Ovary (tissue), 10 donors: ENCODE measurements at places on chromosomes 4 and X. TPM values are rescaled to one million over a fixed set of nuclear protein-coding genes. Genes with fewer than 3 reads are reported as not detected.

DNA sequence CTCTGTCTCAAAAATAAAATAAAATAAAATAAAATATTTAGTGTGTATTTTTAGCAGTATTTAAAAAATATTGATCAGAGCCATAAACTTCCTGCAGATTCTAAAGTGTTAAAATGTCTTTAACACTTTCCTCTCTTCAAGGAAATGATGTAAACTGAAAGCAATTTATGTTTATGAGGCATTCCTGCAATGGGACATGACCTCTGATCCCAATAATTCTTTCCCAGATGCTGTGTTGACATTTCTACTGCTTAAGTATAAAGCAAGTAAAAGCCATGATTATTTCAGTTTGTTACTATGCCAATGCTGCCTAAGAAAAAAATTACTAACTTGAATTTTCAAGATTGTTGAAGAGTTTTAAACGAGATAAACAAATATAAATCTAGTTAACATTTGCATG lies 29.0 kb downstream of the COQ2 start:
- no peak for DNase-seq

DNA sequence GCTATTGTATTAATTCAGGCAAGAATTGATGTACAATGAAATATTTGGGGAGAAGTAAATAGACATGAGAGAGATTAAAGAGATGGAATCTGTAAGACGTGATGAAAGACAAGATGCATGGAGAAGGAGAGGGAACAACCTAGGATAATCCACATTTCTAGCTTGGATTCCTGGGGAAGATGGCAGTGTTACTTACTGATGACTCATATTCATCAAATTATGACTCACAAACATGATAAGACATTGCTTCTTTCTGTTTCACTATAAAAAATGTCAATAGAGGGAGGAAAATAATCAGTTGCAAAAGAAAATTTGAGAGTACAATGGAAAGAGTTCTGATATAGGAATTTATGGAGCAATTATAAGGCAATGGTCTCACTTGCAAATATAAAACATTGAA lies 104.1 kb upstream of the BMP3 start:
- DNase-seq = no peak

- no peak for DNase-seq
Observed at GRCh38 chrX:50814701-50815100, 707 bp upstream of the SHROOM4 start.

DNA sequence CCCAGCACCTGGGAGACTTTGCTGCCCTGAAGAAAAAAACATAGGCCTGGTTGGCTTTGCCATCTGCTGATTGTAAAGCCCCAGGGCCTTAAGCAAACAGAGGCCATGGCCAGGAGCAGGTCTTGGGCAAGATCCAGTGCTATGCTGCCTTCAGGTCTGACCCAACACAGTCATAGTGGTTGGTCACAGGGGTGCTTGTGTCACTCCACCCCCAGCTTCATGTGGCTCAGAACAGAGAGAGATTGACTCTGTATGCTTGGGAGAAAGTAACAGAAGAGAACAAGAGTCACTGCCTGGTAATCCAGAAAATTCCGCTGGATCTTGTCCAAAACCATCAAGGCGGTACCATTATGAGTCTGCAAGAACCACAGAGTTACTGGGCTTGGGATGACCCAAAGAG lies 24.4 kb upstream of the SMARCA5 start:
- DNase-seq = no peak

GRCh38 chrX:20743046-20743445 lies 476.3 kb upstream of the RPS6KA3 start:
- no peak for DNase-seq

DNA sequence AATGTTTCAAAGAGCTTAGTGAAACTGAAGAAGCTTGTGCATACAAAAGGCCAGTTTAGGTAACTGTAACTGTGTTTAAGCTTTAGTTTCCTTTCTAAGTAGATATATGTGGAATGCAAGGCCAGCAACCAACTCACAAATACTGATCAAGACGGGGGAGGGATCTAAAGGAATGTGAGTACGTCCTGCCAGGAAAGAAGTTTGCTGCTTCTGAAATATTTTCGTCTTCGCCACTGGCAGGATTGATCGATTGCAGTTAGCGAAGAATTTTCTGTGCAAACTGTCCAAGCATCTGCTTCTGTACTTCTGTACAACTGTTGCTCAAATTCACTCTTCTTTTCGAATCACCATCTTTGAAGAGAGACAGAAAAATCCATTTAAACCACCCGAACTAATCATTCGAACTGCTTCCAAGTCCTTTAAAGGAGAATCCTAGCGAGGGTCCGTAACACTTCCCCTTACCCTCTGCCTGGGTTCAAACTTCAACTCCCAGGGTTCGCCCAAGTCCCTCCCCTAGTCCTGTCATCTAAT lies 373 bp upstream of the INTS6L start:
- DNase-seq = no peak

- no peak for DNase-seq
Observed at GRCh38 chrX:65574356-65574755, 39.8 kb upstream of the LAS1L start.

GRCh38 chr4:167435786-167436185 lies 201.5 kb upstream of the SPOCK3 start:
- DNase-seq = no peak

DNA sequence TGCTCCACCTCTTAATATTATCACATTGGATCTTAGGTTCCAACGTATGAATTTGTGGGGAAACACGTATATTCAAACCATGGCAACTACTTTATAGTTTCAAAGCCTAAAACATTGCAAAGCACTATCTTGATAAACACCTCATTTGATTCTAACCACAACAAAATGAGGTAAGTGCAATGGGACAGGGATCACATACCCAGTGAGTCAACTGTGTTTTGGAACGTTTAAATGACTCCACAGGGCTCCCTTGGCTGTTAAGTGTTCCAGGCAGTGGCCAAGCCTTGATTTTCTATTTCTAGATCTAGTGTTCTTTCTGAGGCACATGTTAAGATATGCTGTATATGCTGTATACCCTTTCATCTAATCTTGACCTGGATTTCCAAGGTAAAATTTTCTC lies 54.5 kb upstream of the C1QTNF7 start:
- no peak for DNase-seq

- DNase-seq = no peak
Observed at GRCh38 chr4:142656178-142656577, 189.9 kb downstream of the INPP4B start.

DNA sequence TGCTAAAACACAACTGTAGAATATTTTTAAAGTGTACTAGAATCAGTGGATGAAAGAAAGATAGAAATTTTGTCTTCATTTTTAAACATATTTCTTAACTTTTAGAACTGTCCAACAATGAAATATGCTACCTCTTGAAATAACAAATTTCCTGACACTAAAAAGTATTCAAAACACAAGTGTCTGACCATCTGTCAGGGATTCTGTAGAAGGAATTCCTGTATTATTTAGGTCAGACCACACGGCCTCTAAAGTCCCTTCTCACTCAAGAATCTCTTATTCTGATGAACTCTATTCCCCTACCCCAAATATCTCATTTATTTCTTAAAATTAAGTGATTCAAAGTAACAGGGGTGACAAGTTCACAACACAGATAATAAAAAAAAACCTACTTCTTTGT lies 99.1 kb downstream of the MAML3 start:
- DNase-seq = no peak

GRCh38 chr4:65007841-65008439 lies 598.7 kb upstream of the TECRL start:
- no peak for DNase-seq

- DNase-seq = no peak
Observed at GRCh38 chr4:82900066-82900410, 497 bp upstream of the THAP9 start.

GRCh38 chr4:40506066-40506465 lies 123.6 kb downstream of the RBM47 start:
- DNase-seq = no peak

- no peak for DNase-seq
Observed at GRCh38 chr4:162149644-162150043, 14.2 kb downstream of the FSTL5 start.

DNA sequence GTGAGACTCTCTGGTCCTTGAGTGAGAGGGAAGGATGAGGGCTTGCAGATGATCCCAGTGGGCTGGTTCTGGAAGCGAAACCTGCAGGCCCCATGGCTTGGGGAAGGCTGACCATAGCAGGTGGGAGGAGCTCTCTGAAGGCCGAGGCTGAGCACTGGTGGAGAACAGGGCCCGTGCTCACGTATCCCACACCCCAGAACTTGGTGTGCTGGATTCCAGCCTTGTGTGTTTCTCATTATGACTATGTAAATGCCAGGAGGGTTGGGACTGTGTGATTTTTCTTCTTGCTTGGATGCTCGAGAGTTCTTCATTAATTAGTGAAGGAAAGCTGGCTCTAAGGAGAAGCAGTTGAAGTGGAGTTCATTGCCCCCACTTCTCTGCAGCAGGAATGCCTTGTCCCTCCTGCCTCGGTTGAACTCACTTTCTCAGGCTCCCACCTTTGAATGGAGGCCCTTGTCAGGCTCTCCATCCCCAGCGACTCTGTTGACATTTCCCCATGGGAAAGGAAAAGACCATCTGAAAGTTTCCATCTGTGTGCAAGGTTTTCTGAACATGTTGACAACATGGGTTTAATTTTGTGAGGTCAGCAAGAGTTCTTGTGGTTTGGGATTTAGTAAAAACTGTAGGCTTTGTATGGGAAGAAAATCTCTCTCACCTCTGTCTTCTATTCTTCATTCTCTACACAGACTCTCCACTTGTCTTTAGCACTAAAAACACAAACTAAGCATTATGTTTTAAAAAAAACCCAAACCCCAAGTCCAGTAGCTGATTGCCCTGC lies 57.7 kb downstream of the TBL1X start:
- no peak for DNase-seq

The ARMCX2 gene
- total RNA-seq = 36.4 TPM

The SHISA3 gene
- total RNA-seq = 0.46 TPM

The PRDM5 gene
- total RNA-seq = 45.3 TPM

The RASL11B gene
- 39.8 TPM for total RNA-seq
